ENCODE measurements at places on chromosomes 7 and 10. TPM values are rescaled to one million over a fixed set of nuclear protein-coding genes. Genes with fewer than 3 reads are reported as not detected.

Gene DENND2A
- total RNA-seq, result not detected

Gene DRGX
- not detected for total RNA-seq

Gene STAG3
- 38.8 TPM for total RNA-seq

DNA sequence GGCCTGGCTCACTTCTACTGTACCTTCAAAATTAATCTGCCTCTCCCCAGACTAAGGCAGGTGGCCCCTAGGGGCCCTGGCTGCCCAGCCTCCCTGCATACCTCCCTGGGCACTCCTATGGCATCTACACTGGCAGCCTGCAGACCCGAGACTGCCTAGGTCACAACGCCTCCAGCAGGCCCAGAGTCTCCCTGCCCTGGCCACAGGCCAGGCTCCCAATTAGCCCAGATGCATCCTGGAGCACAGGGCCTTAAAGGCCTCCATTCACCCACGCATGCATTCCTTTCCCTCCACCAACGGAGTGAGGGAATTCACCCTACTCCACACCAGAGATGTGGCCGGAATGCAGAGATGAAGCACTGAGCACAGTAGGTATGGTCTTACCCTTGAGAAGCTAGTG, 1.9 kb downstream of the CHAT start:
- DNase-seq, result no peak

GRCh38 chr10:116665541-116666125, 44.9 kb downstream of the PNLIPRP2 start:
- DNase-seq, result no peak

GRCh38 chr7:116689790-116690259, 17.8 kb downstream of the MET start:
- DNase-seq, result no peak

- DNase-seq, result no peak
Observed at GRCh38 chr7:127943541-127944521, 87.4 kb downstream of the LRRC4 start.

Measured in activated naive CD8-positive, alpha-beta T cell treated with anti-CD3 and anti-CD28 coated beads, Interleukin-2, amount 10 ng/mL, durations not matched to agents 7 days and 5 days (primary cell).